ENCODE measurements at places on chromosomes 13 and 19. TPM values are rescaled to one million over a fixed set of nuclear protein-coding genes. Genes with fewer than 3 reads are reported as not detected.

Gene CBLC
- not detected for total RNA-seq

DNA sequence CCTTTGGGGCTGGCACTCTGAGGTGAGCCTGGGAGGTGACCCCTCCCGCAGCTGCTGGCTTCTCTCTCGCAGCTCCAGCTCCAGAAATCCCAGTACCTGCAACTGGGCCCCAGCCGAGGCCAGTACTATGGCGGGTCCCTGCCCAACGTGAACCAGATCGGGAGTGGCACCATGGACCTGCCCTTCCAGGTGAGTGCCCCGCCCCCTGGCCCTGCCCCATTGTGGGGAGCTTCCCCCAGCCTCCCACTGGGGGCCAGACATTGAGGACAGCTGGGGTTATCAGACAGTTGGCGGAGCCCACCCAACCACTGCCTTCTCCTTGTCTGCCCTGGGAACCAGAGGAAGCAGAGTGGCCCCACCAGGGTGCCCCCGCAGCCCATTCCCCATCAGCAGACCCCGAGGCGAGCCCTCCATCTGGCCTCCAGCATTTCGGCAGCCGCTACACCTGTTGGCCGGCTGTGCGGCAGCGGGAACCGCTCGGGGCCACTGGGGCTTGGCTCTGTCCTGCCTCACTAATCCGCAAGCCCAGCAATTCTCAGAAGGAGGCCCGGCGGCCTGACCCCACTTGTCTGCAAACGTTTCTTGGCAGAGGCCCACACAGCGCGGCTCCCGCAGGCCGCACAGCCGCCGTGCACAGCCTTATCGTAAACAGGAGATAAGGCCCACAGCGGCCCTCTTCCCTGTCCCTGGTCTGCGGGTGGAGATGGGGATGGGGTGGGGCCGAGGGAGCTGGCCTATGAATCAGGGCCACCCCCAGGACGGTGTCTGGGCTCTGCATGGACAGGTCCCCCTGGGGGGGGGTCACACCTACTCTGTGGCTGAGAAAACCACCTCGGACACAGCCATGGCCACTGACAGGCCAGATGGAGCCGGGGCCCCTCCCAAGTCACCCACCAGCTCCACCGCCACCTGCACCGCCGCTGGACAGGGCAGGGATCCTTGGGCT is 48.0 kb downstream of the COMP start:
- no peak overlapping the region for H3K4me3 ChIP-seq
- H3K27me3 ChIP-seq = no peaks in the 10 kb centered on the region
- no peaks in the 10 kb centered on the region for H3K36me3 ChIP-seq
- no peaks in the 10 kb centered on the region for H3K4me1 ChIP-seq

DNA sequence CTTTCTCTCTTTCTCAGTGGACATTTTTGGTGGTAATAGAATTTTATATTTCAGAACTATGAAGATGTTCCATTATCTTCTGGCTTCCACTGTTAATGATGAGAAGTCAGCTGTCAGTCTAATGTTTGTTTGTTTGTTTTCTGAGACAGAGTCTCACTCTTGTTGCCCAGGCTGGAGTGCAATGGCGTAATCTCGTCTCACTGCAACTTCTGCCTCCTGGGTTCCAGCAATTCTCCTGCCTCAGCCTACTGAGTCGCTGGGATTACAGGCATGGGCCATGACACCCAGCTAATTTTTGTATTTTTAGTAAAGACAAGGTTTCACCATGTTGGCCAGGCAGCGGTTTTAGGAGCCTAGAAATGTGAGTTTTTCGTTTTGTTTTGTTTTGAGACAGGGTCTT is 4.7 kb downstream of the ZNF317 start:
- H3K27ac ChIP-seq = no peak overlapping the region
- peaks cover 54% of the 10 kb centered on the region for H3K36me3 ChIP-seq
- no peaks in the 10 kb centered on the region for H3K27me3 ChIP-seq
- H3K4me1 ChIP-seq = peaks cover 19% of the 10 kb centered on the region
- no peak for DNase-seq

GRCh38 chr13:100130092-100130491 is 41.2 kb downstream of the PCCA start:
- no peak overlapping the region for H3K27ac ChIP-seq
- no peak overlapping the region for H3K4me3 ChIP-seq
- H3K36me3 ChIP-seq = peaks cover 14% of the 10 kb centered on the region
- no peaks in the 10 kb centered on the region for H3K27me3 ChIP-seq
- H3K4me1 ChIP-seq = peaks cover 26% of the 10 kb centered on the region

Gene TMEM59L
- 5.9 TPM for total RNA-seq

DNA sequence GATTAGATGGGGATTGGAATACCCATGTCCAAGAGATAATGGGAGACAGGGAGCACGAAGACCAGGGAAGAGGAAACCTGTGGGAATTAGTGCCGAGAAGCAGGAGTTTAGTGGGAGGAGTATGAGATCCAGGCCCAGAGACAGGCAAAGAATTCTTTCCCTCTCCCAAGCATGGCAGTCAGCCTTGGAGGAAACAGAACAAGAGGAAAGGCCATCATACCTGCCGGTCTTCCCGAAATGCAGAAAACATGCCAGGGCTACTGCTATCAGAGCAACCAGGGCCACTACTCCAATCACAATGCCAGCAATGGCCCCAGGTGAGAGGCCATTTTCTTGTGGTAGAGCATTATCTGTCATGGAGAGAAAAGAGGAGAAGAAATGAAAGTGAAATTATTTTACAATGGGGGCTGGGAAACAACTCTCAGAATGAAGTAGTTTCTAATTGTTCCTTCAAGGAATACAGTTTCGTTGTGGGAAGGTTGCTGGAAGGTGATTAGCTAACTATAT is 16.1 kb downstream of the CEACAM1 start:
- H3K27ac ChIP-seq = no peak overlapping the region
- no peaks in the 10 kb centered on the region for H3K36me3 ChIP-seq
- DNase-seq = peak; percentile 51
- H3K27me3 ChIP-seq = peaks cover 19% of the 10 kb centered on the region

Gene FCER2
- total RNA-seq = not detected

DNA sequence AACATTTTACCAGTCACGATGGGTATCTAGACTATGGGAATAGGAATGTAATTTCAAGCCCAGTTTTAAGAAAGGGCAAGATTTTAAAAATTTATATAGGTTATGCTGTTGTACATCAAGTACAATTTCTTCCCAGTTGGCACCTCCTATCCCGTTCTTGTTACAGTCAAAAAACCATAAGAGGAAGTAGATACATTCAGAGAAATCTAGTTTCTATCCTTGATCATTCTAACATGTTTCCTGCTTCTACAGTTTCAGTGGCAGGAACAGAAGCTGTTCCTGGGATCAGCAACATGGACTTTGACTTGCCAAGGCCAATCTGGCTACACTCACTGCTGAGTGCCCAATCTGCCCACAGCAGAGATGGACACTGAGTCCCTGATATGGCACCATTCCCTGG is 14.7 kb upstream of the FPR3 start:
- H3K36me3 ChIP-seq = no peaks in the 10 kb centered on the region
- H3K4me1 ChIP-seq = peaks cover 2% of the 10 kb centered on the region
- DNase-seq = no peak
- H3K4me3 ChIP-seq = no peak overlapping the region
- H3K27ac ChIP-seq = no peak overlapping the region

GRCh38 chr19:54795758-54796157 is 7.7 kb upstream of the KIR2DL4 start:
- H3K36me3 ChIP-seq = no peaks in the 10 kb centered on the region
- no peak for DNase-seq
- H3K4me3 ChIP-seq = no peak overlapping the region
- H3K27ac ChIP-seq = no peak overlapping the region
- no peaks in the 10 kb centered on the region for H3K27me3 ChIP-seq

Gene MOB3A
- 54.2 TPM for total RNA-seq

Gene VSTM2B
- not detected for total RNA-seq

Gene CGB1
- not detected for total RNA-seq
